ENCODE measurements at places on chromosomes 1 and 21. TPM values are rescaled to one million over a fixed set of nuclear protein-coding genes. Genes with fewer than 3 reads are reported as not detected.

DNA sequence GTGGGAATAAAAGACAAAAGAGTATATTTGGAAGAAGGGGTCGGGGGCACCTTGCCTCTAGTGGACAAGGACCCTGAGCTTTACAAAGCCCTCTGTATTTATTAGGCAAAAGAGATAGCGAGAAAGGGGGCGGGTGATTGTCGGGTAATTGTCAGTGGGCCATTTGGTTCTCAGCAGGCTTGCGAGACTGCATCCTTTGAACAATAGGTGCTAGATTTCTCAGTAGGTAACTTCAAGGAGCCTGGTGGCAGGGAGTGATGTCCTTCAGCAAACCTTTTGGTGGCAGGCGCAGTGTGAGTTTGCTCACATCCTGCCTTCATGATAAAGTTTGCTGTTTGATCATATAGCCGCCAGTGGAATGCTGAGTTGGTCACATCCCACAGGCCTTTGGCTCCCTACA is 71.4 kb downstream of the AXDND1 start:
- no peak for DNase-seq

DNA sequence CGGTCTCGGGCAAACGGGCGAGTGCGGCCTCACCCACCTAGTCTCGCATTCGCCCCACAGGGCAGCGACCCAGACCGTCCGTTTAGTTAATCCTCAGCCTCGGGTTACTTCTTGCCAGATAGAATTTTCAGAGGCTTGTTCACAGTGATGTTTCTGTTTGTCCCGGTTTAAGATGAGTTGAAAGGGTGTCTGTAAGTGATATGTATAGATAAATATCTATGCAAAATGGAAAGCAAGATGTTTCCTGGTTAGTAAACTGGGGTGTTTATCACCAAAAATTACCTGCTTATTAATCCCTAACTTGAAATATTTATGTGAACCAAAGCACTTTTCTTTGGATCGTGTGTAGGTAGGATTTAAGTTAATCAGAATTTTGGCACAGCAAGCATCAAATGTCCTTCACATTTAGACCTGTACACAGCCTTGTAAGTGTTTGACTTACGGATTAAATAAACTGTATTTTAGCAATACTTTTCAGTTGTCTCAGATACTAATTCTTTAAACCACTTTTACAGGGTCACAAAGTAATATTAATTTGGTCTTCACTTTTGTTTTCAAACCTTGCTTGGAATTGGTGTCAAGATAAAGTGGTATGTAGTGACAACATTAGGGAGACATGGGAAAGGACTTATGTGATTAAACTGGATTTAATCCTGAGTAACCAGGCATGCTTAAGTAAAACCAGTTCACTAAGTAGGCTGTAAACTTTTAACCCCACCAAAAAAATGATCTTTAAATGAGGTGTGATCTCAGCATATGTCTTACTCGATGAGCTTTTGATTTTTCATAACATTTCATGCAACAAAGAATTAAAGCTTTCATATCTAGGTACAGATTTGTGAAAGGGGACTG is 914 bp downstream of the ZNF326 start:
- DNase-seq: peak; percentile 69

The MTARC1 gene
- 19.2 TPM for total RNA-seq

The TAL1 gene
- total RNA-seq: 9.6 TPM

- no peak for DNase-seq
Observed at GRCh38 chr1:23692308-23692871, 784 bp downstream of the RPL11 start.
